ENCODE measurements at places on chromosomes 11 and 22. TPM values are rescaled to one million over a fixed set of nuclear protein-coding genes. Genes with fewer than 3 reads are reported as not detected.

DNA sequence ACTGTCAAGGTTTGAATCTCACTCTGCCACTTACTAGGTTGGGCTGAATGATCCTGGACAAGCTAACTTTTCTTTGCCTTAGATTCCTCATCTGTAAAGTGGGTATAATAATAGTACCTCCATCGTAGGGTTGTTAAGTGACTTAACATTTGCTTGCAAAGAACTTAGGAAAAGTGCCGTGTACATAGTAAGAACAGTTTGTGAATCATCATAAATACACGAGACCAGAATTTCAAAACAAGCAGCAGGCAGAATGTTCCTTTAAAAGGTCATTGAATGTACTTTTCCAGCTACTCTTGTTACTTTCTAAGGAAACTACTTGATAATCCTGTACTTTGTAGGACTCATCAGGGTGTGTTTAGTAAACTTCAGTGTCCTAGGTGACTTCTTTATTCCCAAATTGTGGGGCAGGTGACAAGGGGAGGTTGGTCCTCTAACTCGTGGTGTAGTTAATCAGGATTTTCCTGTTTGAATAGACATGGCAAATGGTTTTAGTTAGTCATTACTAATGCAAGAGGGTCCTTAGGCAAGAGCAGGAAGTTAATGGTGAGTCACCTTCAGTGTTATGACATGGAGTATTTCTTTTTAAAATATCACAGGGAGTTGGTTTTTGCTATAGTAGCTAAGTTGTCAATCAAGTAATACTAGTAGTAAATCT, 67.9 kb downstream of the YAP1 start:
- H3K36me3 ChIP-seq, result peaks cover 4% of the 10 kb centered on the region
- H3K4me1 ChIP-seq, result peaks cover 30% of the 10 kb centered on the region
- peak overlapping the region; percentile 73 for H3K27ac ChIP-seq
- H3K4me3 ChIP-seq, result no peak overlapping the region
- DNase-seq, result peak; percentile 85
- no peaks in the 10 kb centered on the region for H3K27me3 ChIP-seq

DNA sequence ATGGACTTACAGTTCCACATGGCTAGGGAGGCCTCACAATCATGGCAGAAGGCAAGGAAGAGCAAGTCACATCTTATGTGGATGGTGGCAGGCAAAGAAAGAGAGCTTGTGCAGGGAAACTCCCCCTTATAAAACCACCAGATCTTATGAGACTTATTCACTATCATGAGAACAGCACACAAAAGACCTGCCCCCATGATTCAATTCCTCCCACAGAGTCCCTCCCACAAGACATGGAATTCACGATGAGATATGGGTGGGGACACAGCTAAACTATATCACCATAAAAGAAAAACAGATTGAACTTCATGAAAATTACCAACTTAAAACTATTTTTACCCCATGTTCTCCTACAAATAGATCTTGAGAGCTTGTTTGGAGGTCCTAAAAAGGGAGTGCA, 19.6 kb downstream of the ENTHD1 start:
- no peaks in the 10 kb centered on the region for H3K4me1 ChIP-seq
- no peaks in the 10 kb centered on the region for H3K27me3 ChIP-seq

- peaks cover 5% of the 10 kb centered on the region for H3K4me1 ChIP-seq
- peaks cover 5% of the 10 kb centered on the region for H3K27me3 ChIP-seq
- H3K36me3 ChIP-seq, result no peaks in the 10 kb centered on the region
- DNase-seq, result no peak
Measured at GRCh38 chr11:19077965-19078364, 17.4 kb upstream of the MRGPRX2 start.

SCGB2A2 gene
- not detected for total RNA-seq

SPCS2 gene
- 83.4 TPM for total RNA-seq
